ENCODE measurements at places on chromosomes 2 and 18.
A peak's percentile ranks its signal among the peaks of the same experiment; 100 is the strongest.

DNA sequence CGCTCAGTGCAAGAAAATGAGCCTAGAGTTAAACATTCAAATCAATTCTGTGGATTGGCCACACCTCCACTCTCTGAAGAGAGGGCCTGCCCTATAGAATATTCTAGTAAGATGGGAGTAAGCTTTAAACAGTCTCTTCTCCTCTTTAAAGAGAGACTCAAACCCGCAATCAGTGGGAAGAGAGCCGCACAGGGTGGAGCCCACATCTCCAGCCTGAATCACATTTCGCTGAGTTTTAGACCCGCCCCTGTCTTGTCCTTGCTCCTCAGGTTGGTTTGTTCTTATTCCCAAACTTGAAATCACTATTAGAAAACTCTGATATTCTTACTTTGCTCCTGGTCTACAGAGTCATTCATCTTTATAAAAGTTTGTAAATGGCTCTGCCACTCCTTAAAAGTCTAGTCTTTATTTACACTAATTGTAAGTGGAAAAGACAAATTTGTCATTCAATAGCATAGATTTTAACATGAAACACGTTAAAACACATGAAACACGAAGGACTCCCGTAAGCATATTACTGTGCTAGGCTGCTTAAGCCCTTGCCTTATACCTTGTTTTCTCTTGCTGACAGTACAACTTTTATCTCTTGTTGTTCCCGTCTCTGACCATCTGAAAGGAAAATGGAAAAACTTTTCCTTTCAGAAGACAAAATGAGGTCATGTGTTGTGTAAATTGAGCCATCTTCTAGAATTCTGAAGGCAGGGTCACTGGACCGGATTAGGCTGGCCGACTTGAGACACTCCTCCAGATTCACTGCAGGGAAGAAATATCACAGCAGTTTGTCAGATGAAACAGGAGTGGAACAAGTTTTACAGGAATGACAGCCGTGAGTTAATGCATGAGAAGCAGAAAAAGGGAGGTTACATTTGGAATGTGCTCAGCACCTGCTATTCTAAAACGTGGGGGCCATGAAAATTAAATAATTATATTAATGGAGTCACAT is 5.6 kb downstream of the DSC1 start:
- no peak for DNase-seq

GRCh38 chr18:26215247-26215970 is 10.8 kb upstream of the TAF4B start:
- DNase-seq = no peak

- no peak for DNase-seq
Measured at GRCh38 chr2:166060191-166060590, 67.6 kb downstream of the SCN1A start.

GRCh38 chr18:12336171-12336613 is 28.2 kb downstream of the TUBB6 start:
- DNase-seq = no peak

DNA sequence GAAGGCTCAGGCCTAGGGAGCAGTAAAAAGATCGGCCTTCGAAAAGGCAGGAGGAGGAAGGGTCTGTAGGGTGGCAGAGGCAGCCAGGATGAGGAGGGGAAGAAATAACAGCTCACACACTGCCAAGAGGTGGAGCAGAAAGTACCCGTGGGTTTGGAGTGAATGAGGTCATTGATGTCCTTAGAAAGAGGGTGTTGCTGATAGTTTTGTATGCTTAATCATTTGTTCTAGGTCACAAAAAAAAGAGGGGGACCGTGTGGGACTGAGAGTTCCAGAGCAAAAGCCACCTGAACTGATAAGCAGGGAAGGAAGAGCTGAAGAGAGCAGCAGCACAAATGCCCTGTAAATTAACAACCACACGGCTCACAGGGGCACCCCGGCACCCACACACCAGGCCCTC is 140.4 kb downstream of the FAM161A start:
- DNase-seq = no peak

GRCh38 chr2:7744827-7745226 is 827.6 kb downstream of the RNF144A start:
- DNase-seq = no peak

DNA sequence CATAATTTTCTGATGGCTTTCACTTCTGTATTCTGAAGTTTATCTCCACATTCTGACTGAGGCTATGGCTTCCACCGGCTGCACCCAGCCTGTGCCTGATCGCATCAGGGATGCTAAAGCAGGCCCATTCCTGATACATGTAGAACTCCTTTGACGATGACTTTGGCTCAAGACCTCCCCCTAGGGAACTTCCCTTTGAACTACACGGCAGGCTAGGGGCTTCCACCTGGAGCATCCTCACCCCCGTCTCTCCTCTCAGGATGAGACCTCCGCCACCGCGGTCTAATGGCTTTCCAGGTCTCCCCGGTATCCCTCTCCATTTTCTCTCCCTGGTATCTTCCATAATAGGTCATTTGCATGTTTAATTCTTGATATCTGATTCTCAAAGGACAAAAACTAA is 214.9 kb upstream of the CHST9 start:
- no peak for DNase-seq

DNA sequence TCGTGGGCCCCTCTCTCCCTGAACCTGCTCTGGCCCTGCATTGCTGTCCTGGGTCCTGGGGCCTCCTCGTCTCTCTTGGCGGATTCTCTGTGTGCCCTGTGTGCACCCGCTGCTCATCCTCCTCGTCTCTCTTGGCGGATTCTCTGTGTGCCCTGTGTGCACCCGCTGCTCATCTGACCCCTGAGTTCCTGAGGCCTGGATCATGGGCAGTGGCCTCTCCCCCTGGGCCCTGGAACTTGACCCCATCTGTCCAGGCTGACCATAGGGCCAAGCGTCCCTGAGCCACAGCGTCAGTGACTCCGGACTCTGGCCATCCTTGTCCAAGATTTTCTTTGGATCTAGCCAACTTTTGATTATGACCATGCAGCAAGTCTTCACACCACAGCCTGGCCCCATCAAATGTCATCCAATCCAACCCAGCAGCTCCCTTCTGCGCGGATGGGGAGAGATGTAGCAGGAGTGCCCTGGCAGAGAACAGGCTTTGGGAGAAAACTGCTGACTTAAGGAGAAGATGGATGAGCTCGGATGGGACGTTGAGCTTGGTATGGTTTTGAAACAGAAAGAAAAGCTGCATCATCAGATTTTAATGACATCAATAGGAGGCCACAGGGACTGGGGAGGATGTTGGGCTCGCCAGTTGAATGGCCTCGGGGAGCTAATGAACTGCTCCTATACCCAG is 455.1 kb upstream of the HS6ST1 start:
- no peak for DNase-seq

DNA sequence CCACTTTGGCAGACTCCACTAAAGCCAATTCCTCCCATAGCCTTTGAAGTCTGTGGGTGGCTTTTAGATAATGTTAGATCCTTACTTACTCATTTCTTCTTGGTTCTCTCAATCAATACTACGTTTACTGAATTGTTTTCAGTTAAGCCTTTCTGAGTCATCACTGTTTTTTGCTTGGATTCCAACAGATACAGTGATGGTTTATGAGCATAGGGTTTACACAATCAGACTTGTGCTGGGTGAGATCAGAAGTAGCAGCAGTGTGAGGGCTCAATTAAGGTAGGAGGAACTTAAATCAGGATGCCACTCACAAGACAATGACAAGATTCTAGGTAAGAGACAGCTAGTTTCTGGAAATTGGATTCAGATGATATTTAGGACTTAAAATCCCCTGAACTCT is 297.7 kb upstream of the DOK6 start:
- peak; percentile 3 for DNase-seq

GRCh38 chr2:178110681-178111080 is 1.6 kb upstream of the RBM45 start:
- no peak for DNase-seq

DNA sequence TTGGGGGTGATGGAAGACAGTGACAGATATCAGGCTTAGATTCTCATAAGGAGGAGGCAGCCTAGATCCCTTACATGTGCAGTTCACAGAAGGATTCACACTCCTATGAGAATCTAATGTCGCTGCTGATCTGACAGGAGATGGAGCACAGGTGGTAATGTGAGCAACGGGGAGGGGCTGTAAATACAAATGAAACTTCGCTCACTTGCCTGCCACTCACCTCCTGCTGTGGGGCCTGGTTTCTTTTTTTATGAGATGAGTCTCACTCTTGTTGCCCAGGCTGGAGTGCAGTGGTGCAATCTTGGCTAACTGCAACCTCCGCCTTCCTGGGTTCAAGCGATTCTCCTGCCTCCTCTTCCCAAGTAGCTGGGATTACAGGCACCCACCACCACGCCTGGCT is 258.6 kb downstream of the EN1 start:
- no peak for DNase-seq

DNA sequence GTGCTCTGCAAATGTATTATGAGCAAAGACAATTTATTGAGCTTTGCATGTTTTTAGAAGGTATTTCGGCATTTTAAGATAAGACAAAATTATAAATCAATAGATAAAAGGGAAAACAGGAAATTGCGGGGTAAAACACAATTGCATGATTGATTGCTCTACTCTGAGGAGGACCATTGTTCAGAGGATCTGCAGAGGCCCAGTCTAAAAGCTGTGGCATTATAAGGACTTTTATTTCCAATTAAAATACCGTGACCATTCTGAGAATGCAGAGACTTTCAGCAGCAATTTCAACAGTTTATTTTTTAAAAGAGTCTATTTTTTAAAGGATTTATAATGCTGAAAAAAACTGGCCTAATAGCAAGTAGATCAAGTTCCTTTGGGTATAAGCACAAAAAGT is 62.0 kb downstream of the TPGS2 start:
- no peak for DNase-seq

- no peak for DNase-seq
Measured at GRCh38 chr18:61612517-61612916, 279.3 kb downstream of the CDH20 start.

DNA sequence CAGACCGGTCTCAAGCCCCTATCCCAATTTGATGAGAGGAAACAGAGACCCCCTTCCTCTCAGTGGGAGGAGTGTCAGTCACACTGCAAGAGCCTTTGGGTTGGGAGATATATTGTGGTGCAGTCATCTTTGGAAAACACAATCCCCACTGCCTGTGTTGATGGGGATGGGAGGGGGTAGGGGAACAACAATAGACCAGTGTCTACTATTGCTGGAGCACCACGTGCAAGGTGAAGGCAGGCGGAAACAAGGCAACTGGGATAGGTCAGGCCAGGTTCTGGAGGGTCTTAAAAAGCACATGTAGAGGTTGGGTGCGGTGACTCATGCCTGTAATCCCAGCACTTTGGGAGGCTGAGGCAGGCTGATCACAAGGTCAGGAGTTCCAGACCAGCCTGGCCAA is 127.9 kb downstream of the ZFP36L2 start:
- no peak for DNase-seq

- no peak for DNase-seq
Measured at GRCh38 chr2:20430461-20431300, 16.2 kb upstream of the RHOB start.

GRCh38 chr2:81624825-81625224 is 1320.3 kb upstream of the LRRTM1 start:
- no peak for DNase-seq

GRCh38 chr2:66547118-66547517 is 112.2 kb downstream of the MEIS1 start:
- DNase-seq = no peak

GRCh38 chr2:37625156-37625555 is 46.3 kb downstream of the CDC42EP3 start:
- DNase-seq = no peak

DNA sequence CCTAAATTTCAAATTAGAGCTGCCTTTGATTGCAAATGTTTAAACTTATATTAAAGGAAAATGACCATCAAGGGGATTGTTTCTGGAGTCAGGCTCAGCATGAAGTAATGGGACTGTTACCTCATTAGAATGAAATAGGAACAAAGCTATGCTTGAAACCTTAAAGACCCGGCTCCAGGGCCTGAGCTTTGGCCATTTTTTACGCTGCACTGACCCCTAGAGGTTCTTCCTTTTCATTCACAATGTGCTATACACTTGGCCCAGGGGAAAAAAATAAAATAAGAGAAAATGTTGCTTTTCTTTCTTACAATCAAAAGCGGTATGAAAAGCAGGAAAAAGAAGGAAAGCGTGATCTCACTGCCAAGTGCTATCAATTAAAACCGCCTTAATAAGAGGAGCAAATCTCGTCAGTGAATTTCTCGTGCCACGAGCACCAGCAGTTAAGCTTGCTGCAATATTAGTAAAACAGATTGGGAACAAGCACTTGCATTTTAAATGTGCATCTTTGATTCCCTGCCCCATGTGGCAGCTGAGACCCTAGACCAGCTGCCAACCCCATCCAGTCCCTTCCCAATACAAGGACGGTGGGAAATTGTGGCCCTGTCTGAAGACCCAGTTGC is 96.6 kb downstream of the MBD2 start:
- peak; percentile 35 for DNase-seq

DNA sequence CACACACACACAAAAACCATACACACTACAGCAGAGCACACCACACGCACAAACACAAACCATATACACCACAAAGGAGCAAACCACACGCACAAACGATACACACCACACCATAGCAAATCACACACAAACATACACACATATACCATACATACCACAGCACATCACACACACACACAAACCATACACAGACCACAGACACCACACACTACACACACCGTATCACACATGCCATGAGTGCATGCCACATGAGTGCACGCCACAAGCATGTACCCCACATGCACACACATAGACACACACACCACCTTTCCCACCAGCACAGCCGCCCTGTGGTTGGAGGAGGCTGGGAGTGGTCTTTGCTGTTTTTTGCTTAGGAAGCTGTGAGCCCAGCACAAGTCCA is 517.1 kb upstream of the MYT1L start:
- no peak for DNase-seq

DNA sequence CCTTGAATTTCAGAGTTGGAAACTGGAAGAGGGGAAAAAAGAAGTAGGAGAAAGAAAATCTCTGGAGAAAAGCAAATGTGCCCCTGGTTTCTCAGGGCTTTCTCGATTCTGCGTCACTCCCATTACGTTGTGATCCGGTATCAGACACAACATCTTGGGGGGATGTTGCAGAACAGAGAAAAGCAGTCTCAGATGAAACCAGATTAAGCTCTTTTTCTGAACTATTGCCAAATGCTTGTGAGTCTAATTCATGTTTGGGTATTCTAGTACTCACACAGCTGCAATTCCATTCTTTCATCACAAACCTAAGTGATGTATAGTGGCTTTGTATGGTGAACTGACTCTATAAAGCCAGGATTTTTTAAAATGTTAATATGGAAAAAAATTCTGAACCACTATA is 233.2 kb downstream of the TCF4 start:
- no peak for DNase-seq

DNA sequence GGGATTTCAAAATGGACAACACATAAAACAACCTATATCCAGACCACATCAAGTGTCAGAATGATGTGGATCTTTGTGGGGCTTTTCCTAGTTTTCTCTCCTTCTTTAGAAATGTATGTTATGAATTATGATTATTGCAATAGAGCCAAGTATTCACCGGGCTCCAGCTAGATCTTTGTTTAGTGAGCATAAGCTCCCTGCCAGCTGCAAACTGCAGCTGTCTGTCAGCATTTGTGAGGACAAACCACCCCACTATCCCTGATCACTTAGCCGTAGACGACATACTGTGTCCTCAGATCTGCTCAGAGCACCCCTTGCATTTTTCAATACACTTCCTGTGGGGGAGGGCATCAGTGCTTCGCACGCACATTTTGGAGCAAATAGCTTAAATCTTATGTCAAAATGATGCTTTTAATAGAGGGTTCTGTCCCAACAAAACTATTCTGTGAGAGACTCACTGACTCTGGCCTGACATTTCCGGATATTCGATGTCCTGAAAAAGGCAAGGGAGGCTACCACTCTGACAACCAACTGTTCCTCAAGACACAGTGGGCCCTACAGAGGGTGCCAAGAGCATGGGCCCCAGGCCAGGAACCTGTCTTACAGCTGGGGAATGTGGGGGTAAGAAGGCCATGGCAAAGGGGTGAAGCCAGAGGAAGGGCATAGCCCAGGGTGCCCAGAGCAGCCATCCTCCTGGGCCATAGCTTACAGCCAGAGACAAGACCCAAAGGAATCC is 346.0 kb downstream of the ARHGAP15 start:
- DNase-seq = no peak
